ENCODE measurements at places on chromosomes 7 and 10.

GRCh38 chr7:101615446-101615845 is 13.7 kb downstream of the MYL10 start:
- DNase-seq, result no peak

GRCh38 chr10:123157210-123157609 is 3.0 kb downstream of the BUB3 start:
- no peak for DNase-seq

GRCh38 chr7:128860158-128861073 is 2.2 kb upstream of the ATP6V1F start:
- DNase-seq, result no peak

GRCh38 chr7:155409980-155410379 is 47.9 kb upstream of the EN2 start:
- no peak for DNase-seq

- DNase-seq, result peak; percentile 24
These were observed 1.1 kb upstream of the KBTBD2 start for GRCh38 chr7:32892521-32893206.

- no peak for DNase-seq
These were observed 822 bp downstream of the ZC3HAV1L start for GRCh38 chr7:139034855-139035585.

- DNase-seq, result no peak
These were observed 38.9 kb downstream of the NKX6-2 start for GRCh38 chr10:132746801-132747625.

DNA sequence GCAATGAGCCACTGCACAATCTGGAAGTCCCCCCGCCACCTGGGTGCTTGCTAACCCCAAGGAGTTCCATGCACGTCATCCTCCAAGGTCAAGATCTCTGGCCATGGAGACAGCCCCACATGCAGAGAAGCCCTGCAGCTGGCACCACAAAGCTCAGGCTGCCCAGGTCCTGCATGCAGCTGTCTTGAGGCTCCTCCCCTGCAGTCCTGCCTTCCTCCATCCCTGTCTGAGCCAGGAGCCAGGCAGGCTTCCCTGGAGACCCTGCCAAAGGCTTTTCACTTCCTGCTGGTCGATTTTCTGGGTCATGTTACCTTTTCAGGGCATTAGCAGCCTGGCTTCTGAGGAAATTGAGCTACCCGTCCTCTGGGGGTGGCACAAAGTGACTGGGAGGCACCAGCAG is 12.5 kb upstream of the TMEM72 start:
- DNase-seq, result no peak

GRCh38 chr10:110803830-110804338 is 67.8 kb upstream of the PDCD4 start:
- no peak for DNase-seq

DNA sequence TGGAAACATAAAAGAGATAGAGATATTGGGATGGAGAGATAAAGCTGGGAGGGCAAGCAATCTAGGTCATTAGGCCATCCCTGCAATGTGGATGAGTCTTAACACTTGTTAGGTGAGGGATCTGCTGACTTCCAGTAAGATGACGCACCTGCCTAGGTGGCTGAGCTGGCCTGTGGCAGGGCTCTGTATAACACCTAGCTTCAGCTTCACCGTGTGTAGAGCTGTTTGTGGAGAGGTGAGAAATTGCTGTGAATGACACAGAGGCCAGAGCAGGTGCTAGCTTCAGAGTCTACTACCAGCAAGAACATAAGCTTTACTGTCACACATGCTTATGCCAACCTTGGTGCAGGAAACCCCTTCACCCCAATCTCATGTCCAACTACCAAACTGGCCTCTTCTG is 1010.0 kb downstream of the TYW1 start:
- DNase-seq, result no peak

DNA sequence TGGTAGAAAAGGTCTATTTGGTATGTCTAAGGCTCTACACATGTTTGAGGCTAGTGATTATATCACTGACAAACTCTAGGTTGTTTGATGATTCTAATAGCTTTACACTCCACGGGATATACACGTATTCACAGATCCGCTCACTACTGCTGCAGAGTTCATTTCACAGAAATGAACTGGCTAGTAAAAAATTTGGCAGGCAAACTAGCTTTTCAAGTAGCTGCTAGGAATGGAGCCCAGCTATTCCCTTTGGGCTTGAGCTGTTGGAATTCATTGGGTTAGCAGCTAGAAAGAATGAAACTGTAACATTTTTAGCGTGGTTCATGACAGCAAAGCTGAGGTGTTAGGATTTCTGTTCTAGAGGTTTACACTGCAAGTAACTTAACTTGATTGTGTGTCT is 37.6 kb downstream of the R3HCC1L start:
- peak; percentile 72 for DNase-seq

DNA sequence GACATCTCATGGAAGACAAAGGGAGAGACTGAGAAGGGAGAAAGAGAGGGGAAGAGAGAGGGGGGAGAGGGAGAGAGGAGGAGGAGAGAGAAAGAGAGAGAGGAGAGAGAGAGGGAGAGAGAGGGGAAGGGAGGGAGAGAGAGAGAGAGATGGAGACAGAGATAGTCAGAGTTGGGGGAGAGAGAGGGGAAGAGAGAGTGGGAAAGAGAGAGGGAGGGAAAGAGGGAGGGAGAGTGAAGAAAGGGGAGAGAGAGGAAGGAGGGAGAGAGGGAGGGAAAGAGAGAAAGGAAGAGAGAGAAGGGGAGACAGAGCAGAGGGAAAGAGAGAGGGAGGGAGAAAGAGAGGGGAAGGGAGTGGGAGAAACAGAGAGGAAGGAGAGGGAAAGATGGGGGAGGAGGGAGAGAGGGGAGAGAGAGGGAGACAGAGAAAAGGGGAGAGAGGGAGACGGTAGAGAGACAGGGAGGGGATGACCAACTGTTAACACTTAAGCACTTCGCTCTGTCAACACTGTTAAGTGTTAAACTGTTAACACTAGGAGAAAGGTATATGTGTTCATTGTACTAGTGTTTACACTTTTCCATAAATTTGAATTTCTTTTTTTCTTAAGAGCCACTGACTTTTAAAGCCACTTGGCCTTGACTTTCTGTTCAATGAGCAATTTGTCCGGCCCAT is 21.8 kb upstream of the SDK1 start:
- DNase-seq, result no peak

DNA sequence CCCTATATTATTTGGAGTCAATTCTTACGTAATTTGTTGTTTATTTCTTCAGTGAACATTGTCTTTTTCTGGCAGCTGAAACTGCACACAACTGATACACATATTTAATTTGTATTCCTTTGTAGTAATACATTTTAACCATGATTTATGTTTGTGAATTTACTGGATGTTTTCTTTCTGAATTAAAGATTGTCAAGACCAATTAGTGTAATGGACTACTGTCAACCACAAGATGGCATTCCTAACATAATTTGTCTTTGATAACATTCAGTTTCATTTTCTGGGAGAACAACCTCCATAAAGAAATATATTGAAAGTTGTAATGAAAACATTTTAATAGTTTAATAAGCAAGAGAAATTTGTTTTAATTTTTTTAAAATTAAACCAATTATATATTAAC is 10.1 kb downstream of the THNSL1 start:
- DNase-seq, result no peak

- no peak for DNase-seq
These were observed 307.9 kb upstream of the AOAH start for GRCh38 chr7:37032258-37032601.

- DNase-seq, result no peak
These were observed 220.6 kb downstream of the ADRA2A start for GRCh38 chr10:111297351-111297848.

DNA sequence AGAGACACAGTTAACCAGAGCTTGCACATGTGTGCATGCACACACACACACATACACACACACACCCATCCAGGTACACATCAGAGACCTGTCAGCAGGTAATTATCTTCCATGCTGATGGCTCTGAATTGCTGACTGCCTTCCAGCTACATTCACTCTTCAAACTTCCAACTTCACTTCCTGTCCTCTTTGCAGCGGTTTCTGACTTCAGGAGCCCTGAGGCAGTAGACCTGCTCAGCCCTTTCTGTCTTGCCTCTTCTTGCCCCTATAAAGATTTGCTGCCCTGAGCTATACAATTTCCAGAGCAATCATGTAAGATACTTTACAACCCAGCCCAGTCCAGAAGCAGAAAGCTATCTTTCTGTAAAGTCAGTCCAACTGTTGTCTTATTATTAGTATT is 310.2 kb downstream of the FGFR2 start:
- DNase-seq, result no peak

DNA sequence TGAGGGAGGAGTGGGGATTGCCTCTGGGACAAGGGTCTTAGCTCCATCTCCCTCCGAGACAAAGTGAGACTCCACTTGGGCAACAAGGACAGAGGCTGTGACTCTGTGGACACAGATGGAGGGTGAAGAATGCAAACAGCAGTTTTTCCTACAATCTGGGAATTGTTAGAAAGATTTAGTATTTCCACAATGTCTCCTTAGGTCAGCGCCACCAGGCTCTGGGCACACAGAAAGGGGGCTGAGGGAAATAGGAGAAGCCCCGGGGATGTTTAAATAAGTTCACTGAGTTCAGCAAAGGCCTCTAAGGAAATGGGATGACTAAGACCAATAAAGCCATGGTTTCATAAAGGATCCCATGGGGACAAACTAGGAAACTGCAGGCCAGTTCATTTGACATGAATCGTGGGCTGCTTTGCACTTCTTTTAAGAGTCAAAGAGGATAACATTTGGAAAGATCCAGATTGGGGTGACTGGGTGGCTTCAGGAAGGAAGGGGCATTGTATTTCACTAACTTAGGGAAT is 219.8 kb upstream of the GLI3 start:
- DNase-seq, result no peak

GRCh38 chr7:93737953-93738352 is 152.6 kb downstream of the TFPI2 start:
- DNase-seq, result no peak

- no peak for DNase-seq
These were observed 27.6 kb upstream of the RNF32 start for GRCh38 chr7:156612930-156613329.

DNA sequence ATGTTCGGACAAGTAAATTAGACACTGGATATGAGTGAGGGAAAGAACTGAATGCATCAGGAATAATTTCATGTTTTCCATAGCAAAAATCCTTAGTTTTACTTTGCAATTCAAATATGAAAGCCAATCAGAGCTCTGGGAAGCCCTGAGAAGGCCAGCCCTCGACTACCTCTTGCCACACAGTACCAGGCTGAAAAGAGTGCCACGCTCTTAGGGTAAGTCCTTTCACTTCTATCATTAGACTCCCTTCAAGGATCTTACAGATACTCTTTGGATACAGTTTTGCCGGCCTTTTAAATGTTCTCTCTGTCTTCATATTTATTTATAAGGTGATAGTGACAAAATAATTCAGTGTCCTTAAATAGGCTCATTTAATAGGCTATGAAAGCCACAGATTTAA is 1.9 kb downstream of the COBL start:
- no peak for DNase-seq

- DNase-seq, result no peak
These were observed 882 bp downstream of the DLX6 start for GRCh38 chr7:97006055-97006815.

DNA sequence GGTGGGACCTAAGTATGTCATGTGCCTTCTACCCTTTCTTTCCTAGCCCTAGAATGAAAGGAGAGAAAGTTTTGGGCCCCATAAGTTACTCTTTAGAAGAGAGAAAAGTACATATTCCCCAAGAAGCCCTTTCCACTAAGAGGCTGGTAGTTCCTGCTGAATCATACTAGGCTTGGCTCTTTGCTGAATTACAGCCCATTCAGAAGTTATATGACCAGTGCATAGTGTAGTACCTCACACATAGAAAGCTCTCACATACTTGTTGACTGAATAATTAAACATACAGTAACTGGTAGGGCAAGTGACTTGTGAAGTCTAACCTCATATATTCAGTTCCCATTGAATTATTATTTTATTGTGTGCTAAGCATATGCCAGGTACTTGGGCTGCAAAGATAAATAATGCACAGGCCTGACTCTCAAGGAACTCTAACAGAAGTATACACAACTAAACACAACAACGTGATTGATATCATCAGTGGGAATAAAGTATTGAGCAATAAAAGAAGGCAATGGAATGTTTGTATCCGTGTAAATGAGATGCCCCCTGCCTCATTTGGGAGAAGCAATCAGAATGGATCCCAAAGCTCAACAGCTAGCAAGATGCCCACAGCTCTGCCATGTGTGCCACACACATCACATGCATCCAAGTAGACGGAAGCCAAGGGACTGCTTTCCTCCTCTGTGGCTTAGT is 38.9 kb upstream of the UBN2 start:
- DNase-seq, result no peak

- no peak for DNase-seq
These were observed 37.7 kb upstream of the IKZF1 start for GRCh38 chr7:50266635-50267386.

DNA sequence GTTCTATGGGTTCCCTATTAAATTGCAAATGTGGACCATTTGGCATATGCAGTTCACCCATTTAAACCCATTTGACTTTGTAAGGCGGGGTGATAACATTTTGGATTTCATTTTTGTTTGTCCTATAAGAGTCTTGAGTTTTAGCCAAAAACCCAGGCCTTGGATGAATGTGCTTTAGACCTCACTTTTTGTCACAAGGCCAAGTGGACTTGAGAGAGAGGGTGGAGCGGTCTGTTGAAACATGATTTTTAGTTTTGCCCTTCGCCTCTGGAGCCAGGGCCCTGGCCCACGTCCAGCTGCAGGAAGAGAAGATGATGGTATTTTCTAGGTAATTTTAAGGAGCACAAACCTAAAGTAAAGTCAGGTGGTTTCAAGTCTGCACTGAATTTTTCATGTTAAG is 260.1 kb downstream of the SLC25A13 start:
- no peak for DNase-seq

Measured in forelimb muscle (tissue), 1 donor.